ENCODE measurements at places on chromosomes 12 and 14.

DNA sequence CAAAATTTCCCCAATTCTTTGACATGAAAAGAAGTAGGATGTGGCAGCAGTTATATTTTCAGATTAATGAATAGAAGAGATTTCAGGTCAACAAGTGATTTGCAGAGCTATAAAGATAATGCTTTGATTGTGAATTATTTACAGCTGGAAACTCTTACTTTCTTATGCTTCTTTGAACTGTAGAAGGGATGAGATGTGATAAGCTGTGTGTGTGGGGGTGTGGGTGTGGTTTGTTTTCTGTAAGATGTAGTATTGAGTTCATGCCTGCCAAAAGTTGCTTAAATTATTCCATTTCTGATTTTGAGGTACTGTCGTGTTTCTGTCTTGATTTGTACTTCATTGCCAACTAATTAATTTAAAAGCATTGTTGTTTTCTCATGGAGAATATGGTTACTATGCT lies 22.7 kb downstream of the AEBP2 start:
- H3K36me3 ChIP-seq: peaks cover 48% of the 10 kb centered on the region
- H3K27ac ChIP-seq: no peak overlapping the region
- no peak overlapping the region for H3K4me3 ChIP-seq

DNA sequence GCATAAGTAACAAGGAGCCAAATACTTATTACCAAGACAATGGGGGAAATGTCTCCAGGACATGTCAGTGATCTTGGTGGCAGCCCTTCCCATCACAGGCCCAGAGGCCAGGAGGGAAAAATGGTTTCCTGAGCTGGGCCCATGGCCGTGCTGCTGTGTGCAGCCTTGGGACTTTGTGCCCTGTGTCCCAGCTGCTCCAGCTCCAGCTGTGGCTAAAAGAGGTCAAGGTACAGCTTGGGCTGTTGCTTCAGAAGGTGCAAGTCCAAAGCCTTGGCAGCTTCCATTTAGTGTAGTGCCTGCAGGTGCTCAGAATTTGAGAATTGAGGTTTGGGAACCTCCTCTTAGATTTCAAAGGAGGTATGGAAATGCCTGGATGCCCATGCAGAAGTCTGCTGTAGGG lies 212.3 kb upstream of the DCN start:
- no peak overlapping the region for H3K4me3 ChIP-seq
- H3K27me3 ChIP-seq: no peaks in the 10 kb centered on the region
- DNase-seq: no peak
- H3K27ac ChIP-seq: no peak overlapping the region
- H3K36me3 ChIP-seq: no peaks in the 10 kb centered on the region
- peaks cover 4% of the 10 kb centered on the region for H3K4me1 ChIP-seq

- no peak overlapping the region for H3K27ac ChIP-seq
- DNase-seq: no peak
- no peaks in the 10 kb centered on the region for H3K36me3 ChIP-seq
- no peaks in the 10 kb centered on the region for H3K4me1 ChIP-seq
These were observed 117.5 kb upstream of the DYRK2 start for GRCh38 chr12:67531051-67531450.

DNA sequence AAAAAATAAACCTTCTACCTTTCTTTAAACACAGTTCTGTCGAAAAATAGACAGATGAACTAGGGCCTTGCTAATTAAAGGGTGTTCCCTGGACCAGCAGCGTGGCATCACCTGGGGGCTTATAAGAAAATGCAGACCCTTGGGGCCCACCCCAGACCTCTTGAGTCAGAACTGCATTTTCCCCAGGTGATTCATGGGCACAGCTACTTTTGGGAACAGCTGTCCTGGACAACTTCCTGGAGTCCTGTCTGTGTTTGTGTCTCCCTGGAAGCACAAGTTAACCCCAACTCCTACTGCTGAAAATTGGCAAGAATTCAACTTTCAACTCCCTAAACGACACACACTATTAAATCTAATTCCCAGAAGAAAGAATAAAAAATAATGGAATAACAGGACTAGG lies 17.8 kb downstream of the FBLN5 start:
- H3K27me3 ChIP-seq: no peaks in the 10 kb centered on the region
- H3K4me3 ChIP-seq: no peak overlapping the region
- H3K36me3 ChIP-seq: no peaks in the 10 kb centered on the region
- no peaks in the 10 kb centered on the region for H3K4me1 ChIP-seq
- no peak for DNase-seq

DNA sequence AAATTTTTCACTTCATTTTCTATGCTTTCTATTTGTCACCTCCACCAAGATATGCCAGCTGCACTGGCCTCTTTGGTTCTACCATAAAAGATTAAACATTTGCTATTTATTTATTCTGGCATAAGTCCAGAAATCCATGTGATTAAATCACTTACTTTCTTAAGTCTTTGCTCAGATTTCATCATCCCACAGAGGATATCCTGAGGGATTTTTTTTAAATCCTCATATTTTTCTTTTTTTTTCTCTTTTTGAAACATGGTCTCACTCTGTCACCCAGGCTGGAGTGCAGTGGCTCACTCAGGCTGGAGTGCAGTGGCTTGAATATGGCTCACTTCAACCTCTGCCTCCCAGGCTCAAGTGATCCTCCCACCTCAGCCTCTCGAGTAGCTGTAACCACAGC lies 645.4 kb upstream of the ATXN7L3B start:
- H3K4me1 ChIP-seq: no peaks in the 10 kb centered on the region
- H3K27me3 ChIP-seq: no peaks in the 10 kb centered on the region
- no peaks in the 10 kb centered on the region for H3K36me3 ChIP-seq
- no peak overlapping the region for H3K27ac ChIP-seq
- DNase-seq: no peak
